Right ventricle myocardium inferior (tissue), 1 donor: ENCODE measurements at places on chromosomes 7 and 10.
A peak's percentile ranks its signal among the peaks of the same experiment; 100 is the strongest.

DNA sequence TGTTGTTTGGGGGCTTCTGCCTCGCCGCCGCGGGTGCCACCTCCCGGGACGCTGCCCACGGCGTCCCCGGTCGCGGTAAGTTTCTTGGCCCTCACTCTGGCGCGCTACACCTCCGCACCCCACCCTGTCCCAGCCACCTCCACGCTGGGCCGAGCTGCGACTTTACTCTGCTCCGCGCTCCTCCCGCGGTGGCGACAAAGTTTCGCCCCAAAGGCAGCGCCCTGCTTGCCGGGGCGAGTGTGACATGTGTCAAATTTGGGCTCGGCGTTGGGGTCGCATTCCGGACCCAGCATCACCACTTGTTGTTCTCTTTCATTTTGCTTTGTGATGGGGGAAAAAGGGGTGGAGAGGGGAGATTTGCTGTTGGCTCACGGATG lies 167.7 kb upstream of the PPP1R3A start:
- peak; percentile 71 for DNase-seq

DNA sequence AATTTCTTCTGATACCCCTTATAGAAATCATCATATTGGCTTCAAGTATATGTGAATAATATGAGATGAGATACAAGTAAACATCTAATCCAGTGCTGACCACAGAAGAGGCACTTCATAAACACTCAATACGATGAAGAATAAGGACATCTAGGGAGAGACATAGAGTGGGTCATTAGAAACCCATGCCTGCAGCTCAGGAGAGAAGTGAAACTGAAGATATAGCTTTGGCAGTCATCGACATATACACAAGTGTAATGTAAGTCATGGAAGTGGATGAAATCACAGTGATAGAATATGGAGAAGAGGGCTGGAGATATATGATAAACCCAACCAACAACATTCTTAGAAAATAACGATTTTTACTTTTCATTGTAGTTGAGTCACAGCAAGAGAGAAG lies 665.0 kb downstream of the PARD3 start:
- no peak for DNase-seq

DNA sequence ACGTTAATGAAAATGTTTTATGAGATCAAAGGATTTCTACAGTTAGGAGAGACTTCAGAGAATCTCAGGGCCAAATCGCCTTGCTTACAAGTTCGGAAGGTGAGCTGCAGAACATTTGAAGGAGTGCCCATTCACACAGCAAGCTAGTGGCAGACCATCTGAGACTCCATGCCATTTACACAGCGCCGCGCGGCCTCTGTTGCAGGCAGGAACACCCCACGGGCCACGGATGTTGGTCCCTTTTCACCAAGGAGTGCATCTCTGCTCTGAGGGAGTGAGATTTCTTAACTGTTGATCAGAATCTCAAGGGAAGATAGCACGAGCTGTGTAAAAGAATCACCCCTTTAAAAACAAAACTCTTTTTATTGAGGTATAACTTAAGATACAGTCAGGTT lies 1.8 kb downstream of the UBE3C start:
- DNase-seq: no peak

GRCh38 chr10:35226507-35226906 lies 99.9 kb downstream of the CREM start:
- DNase-seq: no peak

GRCh38 chr7:6562106-6562505 lies 10.8 kb upstream of the GRID2IP start:
- no peak for DNase-seq

DNA sequence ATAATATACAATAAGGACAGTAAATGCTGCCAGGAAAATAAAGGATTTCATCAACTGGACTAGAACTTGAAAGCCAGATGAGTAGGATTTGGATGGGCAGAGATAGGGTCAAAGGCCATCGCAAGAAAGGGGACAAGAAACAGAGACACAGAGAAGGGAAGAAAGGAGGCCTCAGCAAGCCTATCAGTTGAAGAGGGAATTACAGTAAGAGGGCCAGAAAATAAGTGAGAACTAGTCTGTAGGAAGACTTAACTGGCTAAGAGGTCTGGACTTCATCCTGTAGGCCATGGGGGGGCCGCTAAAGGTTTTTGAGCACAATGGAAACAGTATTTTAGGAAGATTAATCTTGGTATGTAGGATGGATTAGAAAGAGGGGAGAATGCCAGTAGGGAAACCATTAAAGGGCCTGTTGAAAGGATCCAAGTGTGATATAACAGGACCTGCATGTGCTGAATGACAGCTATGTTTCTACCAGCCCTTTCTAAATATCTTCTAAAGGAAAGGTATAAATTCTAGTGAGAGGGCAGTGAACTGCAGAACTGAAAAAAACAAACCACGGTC lies 174.4 kb downstream of the CHCHD3 start:
- DNase-seq: no peak

- no peak for DNase-seq
Measured at GRCh38 chr7:94060752-94061151, 56.6 kb upstream of the BET1 start.

DNA sequence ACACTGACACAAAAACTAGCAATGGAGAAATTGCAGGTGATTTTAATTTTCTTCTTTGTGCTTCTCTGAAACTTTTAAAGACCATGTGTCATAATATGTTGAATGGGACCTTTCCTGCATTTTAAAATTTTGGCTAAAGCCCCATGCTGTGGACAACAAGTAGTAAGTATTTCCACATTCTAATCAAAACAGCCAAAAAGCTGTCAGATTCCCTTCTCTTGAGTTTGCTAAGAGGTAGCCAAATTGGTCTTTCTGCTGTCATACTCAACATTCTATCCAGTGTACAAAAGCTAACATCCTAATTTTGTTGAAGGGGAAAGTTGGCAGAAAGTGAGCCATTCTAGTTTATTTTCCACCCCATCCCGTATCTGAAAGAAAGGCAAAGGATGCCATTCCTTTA lies 447.6 kb downstream of the TFEC start:
- DNase-seq: no peak

DNA sequence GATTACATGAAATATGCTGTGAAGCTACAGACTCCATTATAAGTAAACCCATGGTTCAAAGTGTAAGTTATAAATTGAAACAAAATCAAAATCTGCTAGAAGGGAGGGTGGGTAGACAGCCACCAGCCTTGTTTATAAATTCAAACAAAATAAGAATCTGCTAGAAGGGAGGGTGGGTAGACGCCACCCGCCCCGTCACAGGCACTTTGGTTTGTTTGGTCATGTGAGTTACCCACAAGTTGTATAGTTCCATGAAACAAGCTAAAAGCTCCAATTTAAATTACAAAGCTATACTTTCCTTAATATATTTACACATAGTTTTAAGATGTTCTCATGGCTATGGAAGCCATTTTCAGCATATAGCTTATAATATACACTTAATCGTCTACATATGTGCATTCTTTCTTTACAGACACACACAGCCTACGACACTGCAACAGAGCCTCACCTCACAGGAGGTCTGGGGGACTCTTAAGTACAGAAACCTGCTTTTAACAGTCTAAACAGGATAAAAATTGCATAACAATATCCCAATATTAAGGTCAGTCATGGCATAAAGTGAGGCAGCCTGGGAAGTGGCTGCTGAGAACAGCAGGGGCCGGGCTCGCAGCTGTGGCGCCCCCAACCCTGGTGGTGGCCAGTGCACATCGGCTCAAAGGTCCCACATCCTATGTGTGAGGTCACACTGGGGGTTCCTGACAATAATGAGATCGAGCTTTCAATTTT lies 28.1 kb upstream of the NCAPG2 start:
- DNase-seq: no peak

DNA sequence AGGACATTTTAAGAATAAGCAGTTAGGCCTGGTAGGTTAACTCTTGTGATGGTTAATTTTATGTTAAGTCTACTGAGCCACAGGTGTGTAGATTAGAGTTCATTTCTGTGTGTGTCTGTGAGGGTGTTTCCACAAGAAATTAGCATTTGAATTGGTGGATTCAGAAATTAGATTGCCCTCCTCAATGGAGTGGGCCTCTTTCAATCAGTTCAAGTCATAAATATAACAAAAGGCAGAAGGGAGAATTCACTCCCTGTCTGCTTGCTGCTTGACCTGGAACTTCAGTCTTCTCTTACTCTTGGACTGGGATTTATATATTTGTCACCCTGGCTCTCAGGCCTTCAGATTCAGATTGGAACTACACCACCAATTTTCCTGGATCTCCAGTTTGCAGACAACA lies 55.3 kb upstream of the POM121L12 start:
- no peak for DNase-seq

GRCh38 chr10:20454331-20454730 lies 442.8 kb downstream of the NEBL start:
- no peak for DNase-seq

GRCh38 chr7:11817111-11817740 lies 14.8 kb downstream of the THSD7A start:
- DNase-seq: no peak
